ENCODE measurements at places on chromosomes 5 and 9. TPM values are rescaled to one million over a fixed set of nuclear protein-coding genes. Genes with fewer than 3 reads are reported as not detected.

FBXL7 gene
- total RNA-seq = 47.4 TPM

DNA sequence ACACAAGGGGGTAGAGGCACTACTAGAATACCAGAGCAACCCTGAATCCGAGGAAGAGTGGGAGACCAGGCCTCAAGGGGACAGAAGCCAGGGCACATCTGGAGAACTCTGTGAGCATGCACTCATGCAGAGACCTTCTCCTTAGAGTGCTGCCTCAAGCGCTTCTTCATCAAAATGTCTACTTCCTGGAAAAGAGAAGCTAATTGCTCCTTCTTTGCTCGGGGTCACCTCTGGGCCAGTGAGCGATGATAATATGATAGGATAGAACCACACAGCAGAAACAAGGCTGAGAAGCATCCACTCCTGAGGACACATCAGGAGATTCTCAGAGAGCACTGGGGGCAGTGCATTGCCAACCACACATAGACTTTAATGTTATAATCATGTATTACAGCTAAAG lies 23.7 kb upstream of the LMNB1 start:
- H3K36me3 ChIP-seq = no peaks in the 10 kb centered on the region
- H3K4me3 ChIP-seq = no peak overlapping the region
- DNase-seq = no peak
- no peaks in the 10 kb centered on the region for H3K4me1 ChIP-seq

F2RL1 gene
- total RNA-seq = 65.8 TPM

GRCh38 chr5:178496642-178497041 lies 93.6 kb downstream of the COL23A1 start:
- DNase-seq = no peak
- H3K27me3 ChIP-seq = no peaks in the 10 kb centered on the region
- no peak overlapping the region for H3K4me3 ChIP-seq
- H3K36me3 ChIP-seq = no peaks in the 10 kb centered on the region

- peak overlapping the region; percentile 100 for H3K27ac ChIP-seq
- H3K4me1 ChIP-seq = peaks cover 13% of the 10 kb centered on the region
- no peak overlapping the region for H3K4me3 ChIP-seq
- H3K27me3 ChIP-seq = no peaks in the 10 kb centered on the region
- H3K36me3 ChIP-seq = no peaks in the 10 kb centered on the region
Observed at GRCh38 chr9:3528451-3528850, 2.6 kb upstream of the RFX3 start.
